ENCODE measurements at places on chromosomes 4 and X. TPM values are rescaled to one million over a fixed set of nuclear protein-coding genes. Genes with fewer than 3 reads are reported as not detected.

DNA sequence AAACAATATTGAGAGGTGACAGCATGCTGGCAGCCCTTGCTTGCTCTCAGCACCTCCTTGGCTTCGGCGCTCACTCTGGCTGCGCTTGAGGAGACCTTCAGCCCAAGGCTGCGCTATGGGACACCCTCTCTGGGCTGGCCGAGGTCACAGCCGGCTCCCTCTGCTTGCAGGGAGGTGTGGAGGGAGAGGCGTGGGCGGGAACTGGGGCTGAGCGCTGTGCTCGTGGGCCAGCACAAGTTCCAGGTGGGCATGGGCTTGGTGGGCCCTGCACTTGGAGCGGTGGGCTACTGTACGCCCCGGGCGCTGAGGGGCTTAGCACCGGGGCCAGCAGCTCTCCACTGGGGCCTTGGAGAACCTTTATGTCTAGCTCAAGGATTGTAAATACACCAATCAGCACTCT, 1613.8 kb upstream of the IGFBP7 start:
- no peak for DNase-seq

DNA sequence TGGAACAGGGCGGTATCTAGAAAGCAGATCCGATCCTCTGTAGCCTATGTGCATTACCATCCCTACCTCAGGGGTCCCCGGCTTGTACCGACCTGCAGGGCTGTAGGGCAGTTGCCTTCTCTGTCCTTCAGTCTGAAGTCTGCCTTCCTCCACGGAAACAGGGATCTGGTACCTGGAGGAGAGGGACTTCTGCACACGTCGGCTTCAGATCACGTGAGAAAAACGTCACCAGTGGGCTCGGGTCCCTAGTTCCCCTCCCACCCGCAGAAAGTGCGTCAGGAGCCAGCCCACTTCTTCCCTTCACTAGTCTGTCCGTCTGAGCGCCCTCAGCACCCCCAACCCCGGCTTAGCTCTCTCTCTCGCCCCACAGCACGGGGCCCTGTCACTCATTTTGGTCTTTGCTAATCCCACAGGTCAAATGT, at the start of gene TCEAL5:
TCEAL5 (minus strand) TSS at position 170 of the 422 bp plus-strand sequence. CDS start 2,187 bp downstream, outside the sequence.
- DNase-seq: peak; percentile 75

DNA sequence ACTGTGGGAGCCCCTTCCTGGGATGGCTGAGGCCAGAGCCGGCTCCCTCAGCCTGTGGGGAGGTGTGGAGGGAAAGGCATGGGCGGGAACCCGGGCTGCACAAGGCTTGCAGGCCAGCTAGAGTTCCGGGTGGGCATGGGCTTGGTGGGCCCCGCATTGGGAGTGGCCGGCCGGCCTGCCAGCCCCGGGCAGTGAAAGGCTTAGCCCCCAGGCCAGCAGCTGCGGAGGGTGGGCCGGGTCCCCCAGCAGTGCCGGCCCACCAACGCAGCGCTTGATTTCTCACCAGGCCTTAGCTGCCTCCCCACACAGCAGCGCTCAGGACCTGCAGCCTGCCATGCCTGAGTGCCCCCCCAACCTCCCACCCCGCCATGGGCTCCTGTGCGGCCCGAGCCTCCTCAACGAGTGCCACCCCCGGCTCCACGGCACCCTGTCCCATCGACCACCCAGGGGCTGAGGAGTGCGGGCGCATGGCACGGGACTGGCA, 78.0 kb downstream of the COX7B2 start:
- no peak for DNase-seq

DNA sequence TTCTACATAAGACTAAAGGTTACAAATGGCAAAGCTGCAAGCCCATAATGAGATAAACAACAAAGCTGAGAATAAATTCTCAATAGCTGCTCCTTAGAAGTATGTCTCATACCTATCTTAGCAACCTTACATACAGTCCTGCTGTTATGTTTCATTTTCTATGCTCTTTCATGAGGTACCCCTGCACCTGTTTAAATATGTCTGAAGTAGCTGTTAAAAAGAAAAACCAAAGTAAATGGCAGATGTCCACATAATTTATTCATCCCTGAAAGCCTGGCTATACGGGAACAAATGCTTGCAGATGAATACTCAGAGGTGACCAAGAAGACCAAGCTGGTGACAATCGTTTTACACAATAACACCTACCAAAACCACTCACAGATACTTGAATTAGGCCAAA, 22.5 kb downstream of the PPA2 start:
- DNase-seq: no peak

GRCh38 chr4:122356317-122356808, 22.4 kb upstream of the ADAD1 start:
- DNase-seq: no peak

DNA sequence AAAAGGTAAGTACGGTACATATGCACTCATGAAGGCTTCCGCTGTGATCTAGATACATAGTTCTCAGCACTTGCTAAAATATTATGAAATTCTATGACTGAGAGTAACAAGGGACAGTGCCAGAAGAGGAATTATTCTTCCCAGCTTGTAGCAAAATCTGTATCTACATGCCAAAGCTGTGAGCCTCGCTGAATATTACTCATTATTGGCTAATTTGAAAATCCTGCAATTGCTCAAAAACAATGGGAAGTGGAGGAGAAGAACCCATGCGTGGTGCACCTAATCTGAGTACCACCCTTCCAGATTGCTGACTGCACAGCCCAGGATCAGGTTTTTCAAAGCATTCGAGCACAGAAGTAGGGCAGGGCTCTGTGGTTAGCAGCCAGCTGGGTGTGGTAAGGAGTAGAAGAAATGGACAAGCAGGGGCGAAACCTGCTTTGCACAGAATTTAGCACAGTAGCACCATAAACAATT, 17.4 kb upstream of the PDCL2 start:
- peak; percentile 24 for DNase-seq

GRCh38 chrX:123570011-123570590, 162.8 kb downstream of the THOC2 start:
- no peak for DNase-seq

SMIM43 gene
- total RNA-seq: 4.1 TPM

PASD1 gene
- not detected for total RNA-seq

GRIA3 gene
- total RNA-seq: 3.4 TPM

Data from tongue (tissue), 3 donors.